ENCODE measurements at places on chromosomes 7 and 10.

- no peak for DNase-seq
Observed at GRCh38 chr7:75924256-75924655, 9.3 kb downstream of the POR start.

DNA sequence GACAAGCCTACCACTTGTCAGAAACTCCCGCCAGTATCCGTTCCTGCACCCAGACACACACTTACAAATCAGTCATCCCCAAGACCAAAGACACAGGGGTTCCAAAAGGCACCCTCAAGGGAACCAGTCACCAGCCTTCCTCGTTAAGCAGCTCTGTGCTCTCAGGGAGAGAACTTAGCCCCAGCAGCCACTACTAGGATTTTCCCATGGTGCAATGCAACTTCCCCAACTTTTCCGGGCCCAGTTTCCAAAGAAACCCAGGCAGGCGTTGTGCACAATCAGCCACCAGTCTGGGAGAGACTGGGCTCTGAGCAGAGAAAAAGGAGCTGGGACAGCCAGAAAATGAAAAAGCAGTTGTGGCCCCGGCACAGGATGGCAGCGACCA, 1.2 kb downstream of the DLG5 start:
- DNase-seq, result no peak

- no peak for DNase-seq
Observed at GRCh38 chr7:28505014-28505413, 92.7 kb downstream of the CREB5 start.

DNA sequence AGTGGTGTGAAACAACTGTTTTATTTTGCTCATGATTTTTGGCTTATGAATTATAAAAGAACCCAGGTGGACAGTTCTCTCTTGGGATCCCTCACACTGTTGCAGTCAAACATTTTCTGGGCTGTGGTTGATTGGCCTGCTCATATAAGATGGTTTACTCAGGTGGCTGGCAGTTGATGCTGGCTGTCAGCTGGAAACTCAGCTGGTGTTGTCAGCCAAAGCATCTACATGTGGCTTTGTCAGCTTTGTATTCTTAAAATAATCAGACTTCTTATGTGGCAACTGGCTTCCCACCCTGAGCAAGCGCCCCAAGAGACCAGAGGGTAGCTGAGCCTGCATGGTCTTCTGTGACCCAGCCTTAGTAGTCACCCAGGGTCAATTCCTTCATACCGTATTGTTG, 534.7 kb downstream of the NRG3 start:
- DNase-seq, result no peak

GRCh38 chr10:52447931-52448353, 133.9 kb downstream of the DKK1 start:
- DNase-seq, result no peak

DNA sequence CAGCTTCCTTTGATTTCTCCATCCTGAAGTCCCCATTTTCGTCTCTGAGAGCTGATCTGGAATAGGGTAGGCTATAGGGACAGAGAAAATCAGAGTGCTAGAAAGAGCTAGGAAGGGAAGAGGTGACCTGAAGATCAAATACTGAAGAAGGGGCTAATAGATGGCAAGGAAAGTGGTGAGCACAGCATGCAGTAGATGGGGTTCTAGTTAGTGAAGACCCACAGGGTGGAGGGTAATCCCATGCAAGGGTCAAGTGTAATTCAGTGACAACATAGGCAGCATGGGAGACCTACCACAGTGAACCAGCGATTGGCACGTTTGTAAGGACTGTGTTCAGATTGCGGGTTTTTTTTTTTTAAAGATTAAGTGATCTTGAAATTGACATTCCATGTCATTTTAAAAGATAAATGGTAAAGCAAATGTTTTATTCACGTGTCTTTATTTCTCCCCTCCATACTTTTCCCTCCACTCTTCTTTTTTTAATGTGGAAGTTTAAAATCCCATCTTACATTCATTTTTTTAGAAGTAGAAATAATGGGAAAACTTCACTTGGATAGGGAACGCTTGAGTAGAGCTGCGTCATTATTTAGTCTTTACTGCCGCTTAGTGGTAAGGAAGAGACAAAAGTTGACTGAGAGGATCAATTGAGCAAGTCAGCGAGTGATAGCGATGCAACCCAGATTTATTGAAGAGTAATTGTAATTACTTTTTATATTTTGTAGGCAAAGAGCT, 21.0 kb upstream of the ABI1 start:
- DNase-seq, result peak; percentile 12

- DNase-seq, result no peak
Observed at GRCh38 chr7:100546129-100546925, 7.3 kb downstream of the AGFG2 start.

- no peak for DNase-seq
Observed at GRCh38 chr10:79502561-79503309, 9.6 kb upstream of the EIF5AL1 start.

GRCh38 chr10:69994262-69994661, 58.4 kb upstream of the MACROH2A2 start:
- DNase-seq, result no peak

GRCh38 chr7:154493594-154493993, 441.4 kb downstream of the DPP6 start:
- no peak for DNase-seq

DNA sequence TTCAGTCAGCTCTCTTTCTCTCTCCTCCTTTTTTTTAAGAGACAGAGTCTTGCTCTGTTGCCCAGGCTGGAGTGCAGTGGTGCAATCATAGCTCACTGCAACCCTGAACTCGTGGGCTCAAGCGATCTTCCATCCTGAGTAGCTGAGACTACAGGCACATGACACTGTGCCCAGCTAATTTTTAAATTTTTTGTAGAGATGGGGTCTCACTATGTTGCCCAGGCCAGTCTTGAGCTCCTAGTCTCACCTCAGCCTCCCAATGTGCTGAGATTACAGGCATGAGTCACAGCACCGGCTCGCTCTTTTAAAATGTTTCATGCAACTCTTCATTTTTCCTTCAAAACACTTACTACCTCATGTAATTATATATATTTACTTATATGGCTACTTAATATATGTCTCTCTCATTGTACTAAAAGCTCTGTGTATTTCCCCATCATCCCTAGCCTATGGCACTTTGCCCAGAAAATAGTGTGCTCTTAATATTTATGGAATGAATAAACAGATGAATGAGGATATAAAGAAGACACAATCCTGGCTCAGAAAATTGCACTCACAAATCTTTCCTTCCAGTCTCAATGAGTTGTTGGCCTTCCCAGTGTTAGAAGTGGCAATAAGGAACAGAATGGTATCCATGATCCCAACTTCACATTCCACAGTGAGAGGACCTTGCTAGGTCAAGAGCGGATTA, 33.9 kb downstream of the EBLN1 start:
- no peak for DNase-seq

DNA sequence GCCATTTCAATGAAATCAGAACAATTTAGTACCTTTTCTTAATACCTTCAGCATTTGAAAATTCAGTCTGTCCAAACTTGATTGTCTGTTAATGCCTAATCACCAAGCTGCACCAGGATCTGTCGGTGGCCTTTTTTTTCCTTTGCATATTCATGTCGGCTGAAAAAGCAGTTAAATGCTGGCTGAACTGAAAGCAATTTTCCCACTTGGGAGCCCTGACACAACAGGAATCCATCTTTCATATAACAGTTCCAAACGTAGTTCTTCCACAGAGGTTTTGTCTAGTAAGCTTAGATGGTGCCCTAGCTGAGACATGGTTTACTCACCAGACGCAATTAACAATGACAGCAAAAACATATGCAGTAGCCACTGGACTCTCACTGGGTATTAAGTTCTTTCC, 83.6 kb upstream of the CHCHD3 start:
- DNase-seq, result no peak

GRCh38 chr10:14751921-14752320, 22.8 kb downstream of the FAM107B start:
- no peak for DNase-seq

- no peak for DNase-seq
Observed at GRCh38 chr10:68163735-68164134, 54.4 kb downstream of the MYPN start.

GRCh38 chr10:100730725-100731406, 14.5 kb upstream of the PAX2 start:
- no peak for DNase-seq

GRCh38 chr10:113704637-113705343, 25.1 kb downstream of the CASP7 start:
- DNase-seq, result no peak

DNA sequence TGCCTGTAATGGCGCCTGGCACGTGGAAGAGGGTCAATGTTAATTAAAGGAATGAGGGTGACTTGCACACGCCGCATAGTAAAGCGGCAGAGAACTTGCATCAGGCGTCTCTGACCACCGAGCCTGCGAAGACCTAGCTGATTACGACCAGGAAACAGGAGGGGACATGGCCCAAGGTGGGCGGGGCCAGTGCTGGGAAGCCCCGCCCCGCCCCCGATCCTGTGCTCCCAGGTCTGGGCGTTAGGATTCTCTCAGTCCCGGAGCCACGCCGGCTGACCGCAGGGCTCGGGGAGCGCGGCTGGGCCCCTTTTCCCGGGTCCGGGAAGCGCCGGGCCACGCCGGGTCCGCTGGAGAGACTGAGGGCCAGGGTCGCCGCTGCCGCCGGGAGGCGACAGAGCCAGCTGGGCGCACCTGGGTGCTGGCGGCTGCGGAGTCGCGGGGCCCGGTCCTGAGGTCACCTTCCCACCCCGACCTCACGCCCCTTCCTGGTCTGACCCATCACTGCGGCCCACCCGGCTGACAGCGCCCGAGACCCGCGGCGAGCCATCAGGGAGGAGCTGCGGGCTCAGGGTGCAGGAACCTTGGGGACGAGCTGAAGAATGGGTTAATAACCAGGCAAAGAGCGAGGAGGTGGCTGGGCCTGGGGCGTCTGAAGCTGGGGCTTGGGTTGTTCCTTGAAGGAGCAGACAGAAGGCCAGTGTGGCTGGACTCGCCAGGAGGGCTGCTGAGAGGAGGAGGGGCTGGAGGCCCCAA, 23.0 kb upstream of the GRID1 start:
- DNase-seq, result no peak

GRCh38 chr7:106110885-106111654, 1.0 kb downstream of the SYPL1 start:
- no peak for DNase-seq

- DNase-seq, result peak; percentile 77
Observed at GRCh38 chr7:101507791-101508252, 121.3 kb downstream of the MYL10 start.

GRCh38 chr10:116972131-116972530, 32.9 kb downstream of the SHTN1 start:
- DNase-seq, result no peak

DNA sequence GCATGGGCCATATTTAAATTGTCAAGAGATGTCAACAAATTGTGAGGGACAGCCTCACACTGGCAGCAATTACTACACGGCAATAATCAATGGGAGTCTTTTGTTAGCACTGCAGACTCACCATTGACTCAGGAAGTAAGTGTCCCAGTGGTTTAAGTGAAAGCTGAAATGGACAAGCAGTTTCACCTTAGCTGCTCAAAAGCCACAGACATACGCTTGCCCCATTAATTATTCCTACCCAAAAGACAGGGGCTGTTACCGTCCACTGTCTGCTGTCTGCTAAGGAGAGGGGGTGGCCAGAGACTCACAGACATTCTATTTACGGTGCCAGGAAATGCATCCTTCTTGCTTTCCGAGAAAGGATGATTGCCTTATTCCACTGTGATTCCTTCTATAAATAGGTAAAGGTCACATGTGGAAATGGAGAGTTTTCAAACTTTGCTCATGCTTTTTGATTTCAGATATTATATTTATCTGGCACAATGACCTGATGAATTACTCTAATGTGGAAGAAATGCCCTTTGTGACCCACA, 309.7 kb upstream of the NFE2L3 start:
- no peak for DNase-seq

DNA sequence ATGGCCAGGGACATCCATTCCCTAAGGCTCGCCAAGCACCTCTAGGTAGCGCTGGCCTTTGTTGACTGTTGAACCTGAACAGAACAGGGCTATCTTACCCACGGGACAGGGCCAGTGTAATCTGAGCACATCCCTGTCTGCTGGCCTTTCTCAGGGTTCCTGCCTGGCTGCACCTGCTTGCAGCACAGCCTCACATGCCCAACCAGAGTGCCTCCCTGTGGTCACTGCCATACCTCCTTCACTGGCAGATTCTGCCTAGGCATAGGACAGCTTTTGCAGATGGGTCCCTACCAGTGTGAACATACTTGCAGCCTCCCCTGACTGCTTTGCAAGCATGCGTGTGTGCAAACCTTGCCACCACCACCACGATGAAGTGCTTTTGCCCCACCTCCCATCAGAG, 15.8 kb upstream of the LIPN start:
- DNase-seq, result no peak

DNA sequence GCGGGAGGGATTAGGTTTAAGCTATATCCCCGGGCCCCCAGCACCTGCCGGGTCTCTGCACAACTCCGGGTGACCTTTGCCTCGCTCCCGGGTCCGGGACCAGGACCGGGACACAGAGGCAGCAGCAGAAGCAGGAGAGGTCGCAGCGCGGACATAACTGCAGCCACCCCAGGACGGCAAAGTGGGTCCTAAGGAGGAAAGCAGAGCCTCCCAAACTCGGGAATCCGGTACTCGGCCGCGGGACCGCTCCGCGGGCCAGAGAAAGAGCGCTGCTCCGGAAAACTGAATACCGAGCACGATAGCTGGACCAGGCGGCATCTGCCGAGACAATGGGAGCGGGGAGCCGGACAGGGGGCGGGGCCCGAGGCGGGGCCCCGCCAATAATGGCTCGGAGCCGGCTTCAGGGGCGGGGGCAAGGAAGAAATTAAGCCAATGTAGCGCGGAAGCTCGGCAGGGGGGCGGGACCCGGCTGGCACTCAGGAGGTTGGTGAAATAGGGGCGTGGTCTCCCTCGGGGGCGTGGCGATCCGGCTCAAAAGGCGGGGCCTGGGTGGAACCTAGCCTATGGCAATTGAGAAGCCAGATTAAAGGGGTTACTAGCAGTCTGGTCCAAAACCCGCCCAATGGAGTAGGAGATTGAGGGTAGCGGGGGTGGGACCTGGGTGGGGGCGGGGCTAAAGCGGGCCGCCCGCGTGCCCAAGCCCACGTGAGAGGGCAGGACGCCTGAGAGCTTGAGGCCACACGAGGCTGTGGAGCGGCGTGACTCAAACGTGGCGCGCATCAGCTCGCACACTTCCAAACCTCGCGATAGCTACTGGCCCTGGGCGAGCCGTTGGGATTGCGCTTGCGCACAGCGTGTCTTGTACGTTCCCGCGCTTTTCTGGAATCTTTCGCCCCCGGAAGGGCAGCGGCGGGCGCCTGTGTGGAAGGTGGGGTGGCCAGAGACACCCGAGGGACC, at the start of the genes GPC2 and STAG3:
Gene GPC2, minus strand, starts transcription at position 337 of the 957 bp plus-strand sequence. Its CDS starts 182 bp downstream, at position 155.
Gene STAG3, plus strand, starts transcription at position 874 of the 957 bp plus-strand sequence. CDS start 2,639 bp downstream, outside the sequence.
- DNase-seq, result peak; percentile 93

DNA sequence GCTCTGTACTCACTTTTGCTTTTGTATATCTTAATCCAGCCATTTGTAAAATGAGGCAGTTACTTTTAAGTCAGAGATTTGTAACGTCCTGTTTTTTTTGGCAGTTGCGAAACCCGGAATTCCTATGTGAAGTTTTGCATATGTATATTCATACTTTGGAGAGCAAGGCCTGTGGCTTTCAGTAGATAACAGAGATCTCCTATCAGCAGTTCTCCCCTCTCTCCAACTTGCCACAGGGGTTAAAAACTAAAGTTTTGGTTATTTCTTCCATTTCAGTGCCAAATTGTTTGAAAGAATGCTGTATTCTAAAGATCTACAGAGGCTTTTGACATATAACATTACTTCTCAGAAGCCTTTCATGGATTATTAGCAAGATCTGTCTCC, 102.4 kb downstream of the EXOC4 start:
- no peak for DNase-seq
